Thymus (tissue), 14 donors: ENCODE measurements at places on chromosomes 16 and 17. TPM values are rescaled to one million over a fixed set of nuclear protein-coding genes. Genes with fewer than 3 reads are reported as not detected.

GRCh38 chr16:24971718-24972117, 43.5 kb downstream of the ARHGAP17 start:
- no peak for DNase-seq

DNA sequence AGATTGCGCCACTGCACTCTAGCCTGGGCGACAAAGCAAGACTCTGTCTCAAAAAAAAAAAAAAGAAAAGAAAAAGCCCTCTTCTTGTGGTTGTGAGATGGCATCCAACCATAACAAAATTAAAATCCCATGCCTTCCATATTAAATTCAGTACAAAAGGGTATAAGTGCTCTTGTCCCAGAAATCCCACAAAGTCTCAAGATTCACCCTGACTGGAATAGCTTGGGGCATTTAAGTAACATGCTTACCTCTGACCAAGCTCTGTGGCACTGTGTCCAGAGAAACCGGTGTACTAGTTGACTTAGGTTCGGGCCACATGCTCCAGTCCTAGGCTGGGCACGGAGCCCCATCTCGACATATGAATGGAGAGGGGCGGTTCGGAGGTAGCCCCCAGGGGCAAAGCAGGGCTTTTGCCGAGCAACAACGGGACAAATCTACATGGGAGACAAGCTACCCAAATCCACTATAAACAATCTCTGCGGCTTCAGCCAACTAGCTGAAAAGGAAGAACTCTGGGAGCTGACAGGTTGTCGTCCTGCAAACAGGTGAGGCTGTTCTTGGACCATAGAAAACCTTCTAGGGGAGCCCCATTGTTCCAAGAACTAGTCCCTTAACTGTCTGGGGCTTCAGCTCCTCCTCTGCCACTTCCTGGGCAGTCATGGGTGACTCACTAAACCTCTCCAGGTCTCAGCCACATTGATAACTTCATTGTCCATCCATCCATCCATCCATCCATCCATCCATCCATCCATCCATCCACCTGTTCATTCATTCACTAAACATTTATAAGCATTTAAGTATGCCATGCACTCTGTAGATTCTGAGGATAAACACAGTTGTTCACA, 10.3 kb upstream of the IL4R start:
- DNase-seq: no peak

DNA sequence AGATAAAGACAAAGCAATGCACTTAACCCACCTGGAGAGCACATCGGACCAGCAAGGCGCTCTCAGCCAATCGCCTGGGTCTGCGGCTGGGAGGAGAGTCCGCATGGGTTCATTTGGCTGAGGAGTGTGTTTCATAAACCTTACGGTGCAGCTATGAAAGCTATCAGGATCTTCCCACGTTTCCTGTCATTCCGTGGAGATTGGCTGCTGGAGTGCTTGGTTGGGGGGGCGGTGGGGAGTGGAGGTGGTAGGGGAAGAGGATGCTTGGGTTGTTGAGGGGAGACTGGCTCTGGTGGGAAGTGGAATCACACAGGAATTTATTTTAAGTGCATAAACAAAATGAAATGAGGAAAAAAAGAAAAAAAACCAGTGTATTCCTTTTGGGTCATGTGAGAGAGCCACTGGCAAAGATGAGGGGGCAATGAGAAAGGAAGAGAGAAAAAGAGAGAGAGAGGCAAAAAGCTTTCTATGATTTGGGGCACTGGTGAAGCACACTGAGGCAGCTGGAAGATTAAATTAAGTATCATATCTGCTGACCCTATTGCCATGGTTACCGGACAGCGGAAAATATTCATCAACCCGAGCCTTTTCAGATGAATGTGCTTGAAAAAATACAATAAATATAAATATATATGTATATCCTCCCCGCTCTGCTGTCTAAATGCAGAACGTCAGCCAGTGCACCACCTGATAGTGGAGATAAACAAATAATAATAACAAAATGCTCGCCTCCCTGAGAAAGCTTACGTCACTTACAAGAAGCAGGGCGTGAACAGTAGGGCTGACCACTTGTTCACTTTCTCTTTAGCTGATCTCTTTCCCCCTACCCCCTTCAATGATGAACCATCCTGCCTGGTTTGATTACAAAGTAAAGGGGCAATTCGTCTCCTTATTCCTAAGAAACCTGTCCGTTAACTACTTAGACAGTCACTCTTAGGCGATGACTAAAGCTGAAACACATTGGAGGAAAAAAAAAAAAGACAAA, 457.0 kb upstream of the ZFHX3 start:
- DNase-seq: no peak

GRCh38 chr16:73062743-73063733, 15.1 kb upstream of the ZFHX3 start:
- DNase-seq: no peak

- no peak for DNase-seq
Measured at GRCh38 chr17:56956992-56957391, 3.9 kb downstream of the COIL start.

DNA sequence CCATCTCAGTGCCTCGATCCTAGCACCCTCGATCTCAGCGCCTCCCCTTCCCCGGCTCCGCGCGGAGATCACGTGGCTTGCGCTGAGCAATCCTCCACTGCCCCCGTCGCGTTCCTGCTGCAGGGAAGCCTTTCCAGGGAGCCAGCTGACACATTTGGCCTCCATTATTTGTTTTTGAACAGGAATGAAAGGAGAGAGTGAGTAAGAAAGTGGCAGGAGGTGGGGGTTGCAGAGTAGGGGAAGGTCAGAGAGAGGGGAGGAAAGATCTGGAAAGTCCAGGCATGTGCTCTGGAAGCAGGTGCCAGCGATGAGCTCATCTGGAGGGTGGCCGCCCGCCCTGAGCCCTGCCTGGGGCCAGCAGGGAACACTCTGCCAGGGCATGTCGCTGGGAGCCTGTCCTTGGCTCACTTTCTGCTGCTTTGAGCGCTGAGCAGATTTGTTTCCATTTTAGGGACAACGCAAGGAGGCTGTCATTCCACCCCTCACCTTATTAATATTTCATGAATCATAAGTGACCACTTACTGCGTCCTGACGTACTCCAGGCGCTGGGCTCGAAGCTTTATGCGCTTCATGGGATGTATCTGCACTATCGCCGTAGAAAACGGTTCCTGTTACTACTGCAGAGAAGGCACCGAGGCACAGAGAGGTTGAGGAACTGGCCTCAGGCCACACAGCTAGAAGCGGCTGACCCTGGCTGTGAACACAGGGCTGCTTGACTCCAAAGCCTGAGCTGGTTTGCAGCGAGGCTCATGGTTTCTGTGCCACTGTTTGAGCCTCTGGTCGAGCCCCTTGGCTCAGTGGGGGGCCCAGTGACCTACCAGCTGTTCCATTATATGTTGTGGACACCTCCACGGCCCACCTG, 283.1 kb downstream of the SEC14L1 start:
- no peak for DNase-seq

DNA sequence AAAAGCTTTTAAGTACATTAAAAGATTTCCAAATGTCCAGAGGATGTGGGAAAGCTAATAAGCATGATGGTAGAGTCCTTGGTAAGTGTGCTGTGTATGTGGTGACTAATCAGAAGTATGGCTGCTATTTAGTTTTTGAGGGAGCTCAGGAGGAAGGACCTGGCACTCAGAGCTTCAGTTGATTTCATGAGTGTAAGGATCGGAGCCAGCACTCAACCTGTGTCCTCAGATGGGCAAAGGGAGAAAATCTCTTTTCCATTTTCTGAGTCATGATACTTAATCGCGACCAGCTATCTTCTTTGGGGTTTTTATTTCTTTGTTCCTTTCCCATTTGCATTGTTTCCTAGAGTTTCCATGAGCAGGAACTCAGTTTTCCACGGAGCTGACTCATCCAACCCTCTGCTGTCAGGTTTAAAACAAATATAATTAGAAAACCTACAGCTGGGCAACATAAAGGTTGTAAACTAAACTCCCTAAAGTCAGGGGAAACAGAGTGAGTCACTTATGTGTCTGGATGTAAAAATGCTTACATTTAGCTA, 125.4 kb downstream of the MAP2K6 start:
- no peak for DNase-seq

DNA sequence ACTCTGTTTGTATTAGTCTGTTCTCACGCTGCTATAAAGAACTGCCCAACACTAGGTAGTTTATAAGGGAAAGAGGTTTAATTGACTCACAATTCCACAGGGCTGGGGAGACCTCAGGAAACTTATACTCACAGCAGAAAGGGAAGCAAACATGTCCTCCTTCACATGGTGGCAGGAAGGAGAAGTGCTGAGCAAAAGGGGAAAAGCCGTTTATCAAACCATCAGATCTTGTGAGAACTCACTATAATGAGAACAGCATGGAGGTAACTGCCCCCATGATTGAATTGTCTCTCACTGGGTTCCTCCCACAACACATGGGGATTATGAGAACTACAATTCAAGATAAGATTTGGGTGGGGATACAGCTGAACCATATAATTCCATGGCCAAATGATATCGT, 30.9 kb downstream of the ABCC1 start:
- DNase-seq: no peak

DNA sequence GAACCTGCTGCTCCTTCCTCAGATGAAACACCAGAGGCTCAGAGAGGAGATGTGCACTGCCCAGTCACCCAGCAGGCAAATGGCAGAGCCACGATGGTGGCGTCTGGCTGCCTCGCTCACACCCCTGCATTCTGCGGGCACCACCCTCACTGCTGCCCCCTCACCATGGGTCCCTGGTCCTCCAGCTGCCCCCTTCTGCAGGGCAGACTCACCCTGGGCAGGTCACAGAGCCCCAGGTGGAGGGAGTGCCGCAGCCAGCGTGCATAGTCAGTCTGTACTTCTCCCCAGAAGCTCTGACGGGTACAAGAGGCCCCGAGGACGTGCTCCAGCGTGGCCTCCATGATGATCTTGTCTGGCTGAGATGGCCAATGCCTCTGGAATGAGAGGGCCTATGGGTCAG, 52.9 kb downstream of the RMI2 start:
- DNase-seq: no peak

APPBP2 gene
- total RNA-seq: 17.8 TPM

PRKCB gene
- total RNA-seq: 57.4 TPM

CDK3 gene
- total RNA-seq: 3.2 TPM

KRT27 gene
- total RNA-seq: 0.14 TPM

TBC1D3C gene
- not detected for total RNA-seq
